ENCODE measurements at places on chromosomes 1 and 21.

- no peak for DNase-seq
These were observed 482.4 kb downstream of the NPHP4 start for GRCh38 chr1:5509664-5510452.

GRCh38 chr1:157952601-157953000, 40.8 kb upstream of the KIRREL1 start:
- no peak for DNase-seq

- no peak for DNase-seq
These were observed 44.1 kb upstream of the KCND3 start for GRCh38 chr1:112033439-112034120.

DNA sequence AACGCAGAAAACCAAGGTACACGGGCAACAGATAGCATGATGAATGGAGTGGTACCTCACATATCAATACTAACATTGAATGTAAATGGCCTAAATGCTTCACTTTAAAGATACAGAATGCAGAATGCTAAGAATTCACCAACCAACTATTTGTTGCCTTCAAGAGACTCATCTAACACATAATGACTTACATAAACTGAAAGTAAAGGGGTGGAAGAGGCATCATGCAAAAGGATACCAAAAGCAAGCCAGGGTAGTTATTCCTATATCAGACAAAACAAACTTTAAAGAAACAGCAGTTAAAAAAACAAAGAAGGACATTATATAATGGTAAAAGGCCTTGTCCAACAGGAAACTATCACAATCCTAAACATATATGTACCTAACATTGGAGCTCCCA, 137.1 kb upstream of the APP start:
- DNase-seq: no peak

GRCh38 chr1:21648791-21649190, 20.4 kb downstream of the RAP1GAP start:
- no peak for DNase-seq

GRCh38 chr1:228368801-228369607, 37.6 kb downstream of the TRIM11 start:
- DNase-seq: peak; percentile 22

- DNase-seq: no peak
These were observed 226.2 kb downstream of the AKT3 start for GRCh38 chr1:243623841-243624240.
